Neural progenitor cell (in vitro differentiated cells): ENCODE measurements at places on chromosomes 12 and 14.

GRCh38 chr12:127419111-127419510 is 847.9 kb upstream of the TMEM132C start:
- no peak for DNase-seq
- no peaks in the 10 kb centered on the region for H3K36me3 ChIP-seq
- H3K4me1 ChIP-seq = peaks cover 13% of the 10 kb centered on the region
- no peak overlapping the region for H3K4me3 ChIP-seq
- no peak overlapping the region for H3K27ac ChIP-seq

GRCh38 chr14:73785336-73785833 is 66.2 kb upstream of the PTGR2 start:
- H3K36me3 ChIP-seq = no peaks in the 10 kb centered on the region
- peak; percentile 92 for DNase-seq
- H3K4me3 ChIP-seq = peak overlapping the region; percentile 61

- no peak for DNase-seq
- H3K27ac ChIP-seq = no peak overlapping the region
- H3K27me3 ChIP-seq = no peaks in the 10 kb centered on the region
- H3K36me3 ChIP-seq = peaks cover 9% of the 10 kb centered on the region
Observed at GRCh38 chr12:14290951-14291350, 74.5 kb upstream of the ATF7IP start.

GRCh38 chr14:21987937-21988336 is 314.3 kb upstream of the OR4E1 start:
- DNase-seq = peak; percentile 75
- H3K4me1 ChIP-seq = no peaks in the 10 kb centered on the region
- H3K36me3 ChIP-seq = no peaks in the 10 kb centered on the region
- peaks cover 16% of the 10 kb centered on the region for H3K27me3 ChIP-seq

DNA sequence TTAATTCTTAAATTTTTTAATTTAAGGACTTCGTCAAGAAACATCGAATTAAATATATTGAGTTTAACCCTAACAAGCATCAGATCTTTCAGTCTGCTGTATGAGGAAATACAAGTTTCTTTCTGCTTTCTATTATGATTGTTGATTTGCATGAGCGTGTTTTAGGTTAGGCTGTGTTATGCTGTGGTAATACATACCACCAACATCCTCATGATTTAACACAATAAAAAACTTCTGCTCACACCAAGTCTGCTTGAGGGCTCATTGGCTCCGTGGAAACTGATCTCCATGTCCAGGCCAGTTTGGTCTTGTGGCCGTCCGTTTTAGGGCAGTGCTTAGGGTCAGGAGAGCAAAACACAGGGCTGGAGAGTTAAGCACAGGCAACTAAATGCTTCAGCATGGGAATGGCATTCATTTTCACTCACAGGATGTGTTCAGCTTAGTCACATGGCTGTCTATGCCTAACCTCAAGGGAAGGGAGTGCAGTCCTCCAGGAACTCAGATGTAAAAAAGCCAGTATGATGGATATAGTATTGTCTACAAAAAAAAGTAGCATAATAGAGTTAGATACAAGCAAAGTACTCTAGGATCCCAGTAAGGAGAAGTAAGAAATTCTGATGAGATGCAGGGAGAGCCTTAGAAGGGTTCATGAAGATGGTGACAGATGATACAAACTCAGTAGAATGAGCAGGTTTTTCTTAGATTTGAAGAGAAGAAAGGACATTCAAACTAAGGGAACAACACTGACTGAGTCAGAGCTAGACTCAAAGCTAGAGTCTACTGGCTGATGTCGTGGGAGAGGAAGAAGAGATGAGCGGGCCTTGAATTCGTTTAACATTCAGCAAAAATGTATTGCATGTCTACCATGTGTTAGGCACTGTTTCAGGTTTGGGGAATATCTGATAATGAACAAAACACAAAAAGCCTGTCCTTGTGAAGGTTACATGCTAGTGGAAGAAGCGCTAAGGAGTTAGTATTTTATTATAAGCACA is 16.3 kb downstream of the MARK3 start:
- peaks cover 31% of the 10 kb centered on the region for H3K4me1 ChIP-seq
- H3K27me3 ChIP-seq = no peaks in the 10 kb centered on the region
- peak; percentile 32 for DNase-seq
- H3K4me3 ChIP-seq = no peak overlapping the region
- H3K27ac ChIP-seq = peak overlapping the region; percentile 67

DNA sequence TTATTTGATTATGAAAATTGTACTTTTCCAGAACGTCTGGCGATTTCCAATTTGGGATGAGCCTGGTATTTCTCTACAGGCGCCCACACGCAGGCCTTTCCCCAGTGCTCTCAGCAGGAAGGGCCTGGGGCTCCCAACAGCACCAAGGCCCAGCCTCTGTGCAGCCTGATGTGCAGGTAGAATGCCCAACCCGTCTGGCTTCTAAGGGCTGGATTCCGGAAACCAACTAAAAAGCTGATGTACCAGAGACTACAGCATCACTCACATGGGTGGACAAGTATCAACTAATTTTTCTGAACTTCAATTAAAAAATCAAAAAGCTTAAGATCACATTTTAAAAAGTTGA is 25.8 kb downstream of the CDC42BPB start:
- no peak for DNase-seq
- H3K36me3 ChIP-seq = peaks cover 2% of the 10 kb centered on the region
- no peaks in the 10 kb centered on the region for H3K4me1 ChIP-seq
- H3K27ac ChIP-seq = no peak overlapping the region
